ENCODE measurements at places on chromosomes 12 and 14.

- no peak for DNase-seq
These were observed 602 bp downstream of the CHFR start for GRCh38 chr12:132886529-132887477.

- DNase-seq: no peak
These were observed 32.4 kb upstream of the SLC17A8 start for GRCh38 chr12:100324498-100324897.

- DNase-seq: no peak
These were observed 5.2 kb downstream of the MTERF2 start for GRCh38 chr12:106981788-106982187.

DNA sequence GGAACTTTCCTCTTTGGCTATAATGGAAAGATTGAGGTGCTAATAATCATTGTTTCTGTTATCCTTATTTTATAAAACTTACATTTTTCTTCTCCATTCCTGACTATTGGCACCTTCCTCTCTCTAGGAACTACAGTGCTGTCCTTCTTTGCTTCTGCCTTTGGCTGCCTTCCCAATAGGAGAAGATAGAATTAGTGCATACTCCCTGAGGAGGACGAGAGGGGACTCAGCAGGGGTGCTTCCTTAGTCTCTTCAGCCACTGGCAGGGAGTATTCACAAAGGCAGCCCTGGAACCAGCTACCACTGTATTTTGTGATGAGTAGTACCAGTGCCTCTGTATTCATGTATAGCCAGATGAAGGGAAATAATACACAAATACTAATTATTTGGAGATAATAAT lies 208.5 kb downstream of the FOXG1 start:
- no peak for DNase-seq

DNA sequence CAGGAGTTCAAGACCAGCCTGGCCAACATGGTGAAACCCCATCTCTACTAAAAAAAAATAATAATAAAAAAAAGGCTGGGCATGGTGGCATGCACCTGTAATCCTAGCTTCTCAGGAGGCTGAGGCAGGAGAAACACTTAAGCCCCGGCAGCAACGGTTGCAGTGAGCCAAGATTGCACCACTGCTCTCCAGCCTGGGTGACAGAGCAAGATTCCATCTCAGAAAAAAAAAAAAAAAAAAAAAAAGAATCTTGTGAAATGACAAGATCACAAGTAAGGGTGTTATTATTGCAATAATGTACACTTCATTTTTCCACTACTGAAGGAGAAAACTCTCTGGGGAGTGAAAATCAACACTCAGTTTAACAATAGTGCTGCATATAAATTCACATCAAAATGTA lies 8.8 kb upstream of the PTGR2 start:
- no peak for DNase-seq

DNA sequence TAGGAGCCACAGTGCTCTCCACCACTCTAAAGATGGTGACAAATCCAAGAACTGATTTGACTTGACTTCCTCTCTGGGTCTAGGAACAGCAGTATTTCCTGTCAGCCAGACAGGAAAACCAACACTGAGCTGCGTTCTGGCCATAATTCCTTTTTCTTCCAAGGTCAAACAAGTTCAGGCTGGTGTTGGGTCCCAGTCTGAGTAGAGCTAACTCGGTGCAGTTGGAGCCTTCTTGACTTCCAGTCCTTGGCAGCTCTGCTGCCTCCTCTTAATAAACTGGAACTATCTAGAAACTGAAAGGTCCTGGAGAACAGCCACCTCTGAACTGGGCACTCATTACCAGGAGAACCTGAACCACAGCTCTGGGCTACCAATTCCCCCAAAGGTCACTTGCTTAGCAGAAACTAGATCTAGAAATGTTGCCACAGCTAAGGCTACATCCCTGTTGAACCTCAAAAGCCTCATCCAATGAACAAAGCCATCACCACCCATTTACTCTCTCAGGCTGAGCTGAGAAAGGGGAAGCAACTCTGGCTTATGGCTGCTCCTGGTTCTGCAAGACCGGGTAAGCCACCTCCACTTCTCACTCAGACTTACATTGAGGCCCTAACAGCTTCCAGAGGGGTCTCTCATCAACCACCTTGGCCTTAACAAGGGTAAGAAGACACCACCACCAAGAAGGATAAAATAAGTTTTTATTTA lies 27.7 kb downstream of the MAX start:
- no peak for DNase-seq

GRCh38 chr14:23104591-23105347 lies at the start of gene CIROP:
Gene CIROP, minus strand, starts transcription at chr14:23104989. Its CDS starts 69 bp downstream, at chr14:23104920.
- no peak for DNase-seq

GRCh38 chr14:59687663-59688062 lies 111.1 kb upstream of the CCDC175 start:
- DNase-seq: no peak

- DNase-seq: no peak
These were observed 67.2 kb downstream of the TMEM30B start for GRCh38 chr14:61213920-61214319.

DNA sequence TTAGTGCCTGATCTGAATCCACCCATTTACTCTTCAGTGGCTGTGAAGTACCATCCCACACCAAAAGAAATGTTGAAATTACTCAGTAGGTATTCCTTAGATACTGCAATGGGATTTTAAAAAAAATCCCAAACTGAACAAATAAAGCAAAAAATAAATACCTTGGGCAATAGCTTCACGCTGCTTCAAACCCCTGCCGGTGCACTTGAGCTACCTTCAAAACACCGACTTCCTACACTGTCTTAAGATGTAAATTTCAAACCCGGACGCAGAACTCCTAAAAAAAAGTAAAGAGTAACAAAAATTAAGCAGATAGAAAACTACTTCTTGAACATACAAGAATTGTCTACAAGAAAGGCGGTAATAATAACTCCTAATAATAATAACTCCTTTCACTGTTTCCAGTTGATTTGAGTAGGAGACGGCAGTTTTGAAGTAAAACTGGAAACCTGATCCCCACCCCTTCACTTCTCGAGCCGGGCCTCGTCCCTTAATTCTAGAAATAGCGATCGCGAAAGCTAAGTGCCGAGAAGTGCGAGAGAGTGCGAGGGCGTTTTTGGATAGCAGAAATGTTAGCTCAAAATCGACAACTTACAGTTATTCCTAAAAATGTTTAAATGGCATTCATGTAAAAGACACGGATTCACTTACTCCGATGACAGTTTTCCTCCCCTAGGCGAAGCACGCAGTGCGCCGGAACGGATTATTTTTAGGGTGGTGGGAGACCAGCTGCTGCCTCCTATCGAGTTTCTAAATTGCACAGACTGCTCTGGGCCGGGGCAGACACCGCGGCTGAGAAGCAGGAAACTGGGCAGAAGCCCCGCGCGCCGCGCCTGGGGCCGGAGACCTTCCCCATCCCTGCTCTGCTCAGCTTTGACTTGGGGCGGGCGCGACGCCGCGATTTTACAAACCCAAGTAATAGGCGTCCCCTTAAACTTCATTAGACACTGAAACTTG lies at the start of gene ABCC9:
ABCC9 (minus strand) TSS at position 878 of the 957 bp plus-strand sequence. CDS start 4,752 bp downstream, outside the sequence.
- DNase-seq: no peak

GRCh38 chr12:100574187-100575074 lies 947 bp downstream of the GAS2L3 start:
- DNase-seq: no peak

GRCh38 chr12:1870998-1871917 lies 47.2 kb downstream of the CACNA2D4 start:
- no peak for DNase-seq

DNA sequence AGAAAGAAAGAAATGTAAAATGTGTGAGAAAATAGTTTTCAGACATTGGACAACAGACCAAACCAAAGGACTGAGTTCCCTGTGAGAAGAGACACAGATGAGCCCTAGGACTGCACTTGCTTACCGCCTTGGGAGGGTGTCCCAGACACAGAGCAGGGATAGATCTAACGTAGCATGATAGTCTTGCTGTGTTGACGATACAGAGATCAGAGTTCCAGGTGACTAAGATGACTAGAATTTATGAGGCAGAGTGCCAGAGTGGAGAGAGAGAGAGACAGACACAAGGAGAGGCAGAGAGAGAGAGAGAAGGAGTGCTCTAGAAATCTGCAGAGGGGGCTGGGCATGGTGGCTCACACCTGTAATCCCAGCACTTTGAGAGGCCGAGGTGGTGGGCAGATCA lies 148.2 kb upstream of the LMNTD1 start:
- DNase-seq: no peak

- DNase-seq: no peak
These were observed 2.9 kb upstream of the HOXC12 start for GRCh38 chr12:53951577-53952334.

GRCh38 chr14:51697848-51698247 lies 46.1 kb downstream of the FRMD6 start:
- DNase-seq: no peak

- no peak for DNase-seq
These were observed 606 bp downstream of the CINP start for GRCh38 chr14:102362084-102362483.

GRCh38 chr12:111445726-111446581 lies 40.2 kb downstream of the SH2B3 start:
- no peak for DNase-seq

DNA sequence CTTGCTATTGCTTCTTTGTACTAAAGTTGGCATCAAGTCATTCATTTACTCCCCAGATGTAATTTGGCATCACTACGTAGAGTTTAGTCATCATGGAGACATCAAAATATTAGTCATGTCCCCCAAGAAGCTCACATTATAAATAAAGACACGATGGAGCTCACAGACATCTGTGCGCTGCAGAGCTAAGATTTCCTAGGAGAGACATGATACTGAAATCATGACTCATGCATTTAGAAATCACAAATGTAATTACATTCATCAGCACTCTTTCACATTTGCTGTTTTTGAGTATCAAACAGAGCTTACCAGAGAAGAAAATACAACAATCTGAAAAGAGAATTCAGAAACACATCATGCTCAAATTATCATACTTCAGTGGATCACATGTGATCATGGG lies 169.8 kb downstream of the LRIG3 start:
- no peak for DNase-seq

GRCh38 chr12:27163894-27164293 lies 80.2 kb upstream of the STK38L start:
- no peak for DNase-seq

- DNase-seq: no peak
These were observed 268.7 kb upstream of the TBX3 start for GRCh38 chr12:114952573-114953271.

- DNase-seq: no peak
These were observed 380.4 kb upstream of the CCDC196 start for GRCh38 chr14:66105815-66106214.

DNA sequence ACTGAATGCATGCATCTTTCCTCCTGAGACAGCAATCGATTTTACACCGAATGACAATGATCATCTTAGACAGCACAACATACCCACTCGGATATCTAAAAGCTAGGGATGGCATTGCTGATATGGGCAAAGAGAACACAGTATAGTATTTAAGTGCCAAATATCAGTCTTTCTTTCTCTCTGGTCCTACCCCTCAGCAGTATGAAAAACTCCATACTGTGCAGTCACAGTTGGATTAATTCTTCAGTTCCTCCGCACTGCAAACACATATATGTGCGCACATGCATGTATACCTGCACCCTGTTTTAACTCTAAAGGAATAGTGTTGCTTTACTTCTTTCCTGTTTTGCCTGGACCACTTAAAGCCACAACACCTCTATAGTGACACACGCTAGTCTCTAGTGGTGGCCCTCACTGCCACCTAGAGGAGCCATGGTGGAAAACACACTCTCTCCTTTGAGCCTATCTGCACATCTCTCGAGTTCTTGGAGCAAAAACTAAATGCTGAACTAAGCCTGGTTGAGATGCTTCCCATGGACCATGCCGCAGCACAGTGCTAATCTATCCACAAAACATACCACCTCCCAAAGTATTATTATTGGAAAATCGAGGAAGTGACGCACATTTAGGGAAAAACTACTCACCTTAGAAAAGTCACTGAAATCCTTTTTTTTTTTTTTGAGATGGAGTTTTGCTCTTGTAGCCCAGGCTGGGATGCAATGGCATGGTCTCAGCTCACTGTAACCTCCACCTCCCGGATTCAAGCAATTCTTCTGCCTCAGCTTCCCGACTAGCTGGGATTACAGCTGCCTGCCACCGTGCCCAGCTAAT lies 11.9 kb downstream of the TMEM52B start:
- no peak for DNase-seq

DNA sequence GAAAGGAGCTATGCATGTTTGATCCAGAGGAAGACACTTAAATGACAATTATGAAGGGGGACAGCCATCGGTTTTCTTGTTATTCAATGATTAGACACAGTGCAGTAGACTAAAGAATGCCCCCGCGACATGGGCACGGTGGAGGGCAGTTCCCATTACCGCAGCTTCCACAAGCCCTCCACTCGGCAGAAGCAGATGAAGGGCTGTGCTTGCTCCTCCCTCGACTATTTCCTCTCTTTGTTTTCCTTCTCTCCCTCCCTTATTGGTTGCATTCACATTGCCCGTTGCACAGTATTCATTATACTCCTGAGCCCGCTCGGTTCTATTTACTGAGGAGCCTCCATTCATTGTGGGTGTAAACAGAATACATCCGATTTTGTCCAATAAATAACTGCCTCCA lies 138.8 kb upstream of the RASSF8 start:
- no peak for DNase-seq

- DNase-seq: no peak
These were observed 198.1 kb downstream of the STXBP6 start for GRCh38 chr14:24851837-24852236.

DNA sequence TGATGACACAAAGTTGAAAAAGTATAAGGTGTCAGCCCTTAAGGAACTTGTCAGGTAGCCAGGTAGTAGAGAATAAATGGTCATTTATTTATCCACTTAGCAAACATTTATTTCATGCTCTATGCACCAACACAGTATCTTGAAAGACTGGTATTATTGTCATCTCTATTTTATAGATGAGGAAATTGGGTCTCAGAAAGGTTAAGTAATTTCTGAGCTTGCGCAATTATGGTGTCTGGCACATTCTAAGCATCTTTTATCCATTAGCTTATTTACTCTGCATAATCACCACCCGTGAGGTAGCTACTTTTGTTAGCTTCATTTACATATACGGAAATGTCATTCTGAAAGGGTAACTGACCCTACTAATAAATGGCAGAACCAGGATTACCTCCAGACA lies 2.5 kb upstream of the UTP20 start:
- DNase-seq: no peak

DNA sequence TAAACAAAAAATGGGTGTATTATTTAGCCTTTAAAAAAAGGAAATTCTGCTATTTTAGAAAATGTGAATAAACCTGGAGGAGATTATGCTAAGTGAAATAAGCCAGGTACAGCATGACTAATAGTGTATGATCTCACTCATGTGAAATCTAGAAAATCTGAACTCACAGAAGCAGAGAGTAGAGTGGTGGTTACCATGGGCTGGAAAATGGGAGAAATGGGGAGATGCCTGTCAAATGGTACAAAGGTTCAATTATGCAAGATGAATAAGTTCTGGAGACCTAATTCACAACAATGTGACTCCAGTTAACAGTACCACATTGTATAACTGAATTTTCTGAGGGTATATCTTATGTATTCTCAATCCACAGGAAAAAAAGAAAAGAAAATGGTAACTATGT lies 17.4 kb upstream of the LEMD3 start:
- no peak for DNase-seq

DNA sequence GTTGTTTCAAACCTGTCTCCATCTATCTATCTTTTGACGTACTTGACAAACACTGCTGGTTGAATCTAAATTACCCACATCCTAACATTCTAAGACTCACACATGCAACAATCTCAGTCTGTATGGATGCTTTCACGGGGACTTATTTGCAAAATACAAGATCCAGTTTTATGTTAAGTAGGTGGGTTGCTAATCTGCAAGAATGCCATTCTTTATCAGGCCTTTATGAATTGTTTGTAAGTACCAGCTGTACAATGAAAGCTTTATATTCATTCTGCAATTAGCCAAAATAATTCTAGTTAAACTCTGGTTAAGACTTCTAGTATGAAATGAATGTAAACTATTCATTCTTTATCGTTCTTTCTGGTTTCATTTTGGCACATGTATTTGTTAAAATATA lies 135.1 kb downstream of the NAV3 start:
- no peak for DNase-seq
